ENCODE measurements at places on chromosomes 12 and 14.

GRCh38 chr14:31075144-31075543 is 49.0 kb upstream of the STRN3 start:
- DNase-seq, result no peak

- no peak for DNase-seq
These were observed 4.7 kb upstream of the SLC48A1 start for GRCh38 chr12:47768323-47768811.

- no peak for DNase-seq
These were observed 23.1 kb downstream of the FAM234B start for GRCh38 chr12:13067322-13067721.

DNA sequence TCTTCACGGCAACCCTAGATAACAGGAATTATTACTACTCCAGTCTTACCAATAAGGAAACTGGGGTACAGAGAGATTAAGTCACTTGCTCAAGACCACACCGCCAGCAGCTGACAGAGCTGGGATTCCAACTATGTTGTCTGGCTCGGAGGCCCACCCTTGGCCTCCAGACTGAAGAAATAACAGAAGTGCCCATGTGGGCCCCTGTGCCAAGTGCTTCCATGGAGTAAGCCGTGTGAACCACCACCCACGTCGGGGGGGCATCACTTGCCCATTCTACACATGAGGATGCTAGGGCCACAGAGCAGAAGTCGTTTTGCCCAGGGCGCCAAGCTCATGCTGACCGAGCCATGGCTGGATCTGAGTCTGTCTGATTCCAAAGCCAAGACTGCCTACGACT is 926 bp upstream of the CMKLR1 start:
- DNase-seq, result no peak

- no peak for DNase-seq
These were observed 5.2 kb downstream of the MPHOSPH9 start for GRCh38 chr12:123227581-123228258.

DNA sequence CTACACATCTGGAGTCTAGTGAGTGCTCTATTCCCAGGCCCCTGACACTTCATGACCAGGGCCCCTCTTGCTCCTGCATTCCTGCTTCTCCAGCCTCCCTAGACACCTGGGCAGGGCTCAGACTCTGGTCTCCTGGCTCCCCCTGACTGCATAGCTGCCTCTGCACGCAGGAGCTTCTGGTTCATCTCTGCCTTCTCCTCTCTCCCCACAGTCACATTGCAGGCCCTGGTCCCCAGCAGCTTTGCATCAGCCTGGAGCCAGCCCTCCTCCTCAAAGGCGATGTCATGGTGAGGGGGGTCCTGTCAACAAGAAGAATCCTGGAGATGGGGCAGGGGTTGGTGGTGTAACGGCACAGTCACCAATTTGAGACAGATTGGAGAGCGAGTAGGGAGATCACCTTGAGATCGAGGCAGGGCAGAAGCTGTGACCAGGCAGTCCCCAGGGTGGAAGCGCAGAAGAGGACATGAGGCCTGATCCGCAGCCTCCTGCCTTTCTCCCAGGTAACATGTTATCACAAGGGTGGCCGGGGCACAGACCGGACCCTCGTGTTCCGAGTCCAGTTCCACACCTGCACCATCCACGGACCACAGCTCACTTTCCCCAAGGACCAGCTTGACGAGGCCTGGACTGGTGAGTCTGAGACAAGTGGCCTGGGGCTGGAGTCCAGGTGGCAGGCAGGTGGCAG is 8.1 kb downstream of the TNS2 start:
- no peak for DNase-seq

DNA sequence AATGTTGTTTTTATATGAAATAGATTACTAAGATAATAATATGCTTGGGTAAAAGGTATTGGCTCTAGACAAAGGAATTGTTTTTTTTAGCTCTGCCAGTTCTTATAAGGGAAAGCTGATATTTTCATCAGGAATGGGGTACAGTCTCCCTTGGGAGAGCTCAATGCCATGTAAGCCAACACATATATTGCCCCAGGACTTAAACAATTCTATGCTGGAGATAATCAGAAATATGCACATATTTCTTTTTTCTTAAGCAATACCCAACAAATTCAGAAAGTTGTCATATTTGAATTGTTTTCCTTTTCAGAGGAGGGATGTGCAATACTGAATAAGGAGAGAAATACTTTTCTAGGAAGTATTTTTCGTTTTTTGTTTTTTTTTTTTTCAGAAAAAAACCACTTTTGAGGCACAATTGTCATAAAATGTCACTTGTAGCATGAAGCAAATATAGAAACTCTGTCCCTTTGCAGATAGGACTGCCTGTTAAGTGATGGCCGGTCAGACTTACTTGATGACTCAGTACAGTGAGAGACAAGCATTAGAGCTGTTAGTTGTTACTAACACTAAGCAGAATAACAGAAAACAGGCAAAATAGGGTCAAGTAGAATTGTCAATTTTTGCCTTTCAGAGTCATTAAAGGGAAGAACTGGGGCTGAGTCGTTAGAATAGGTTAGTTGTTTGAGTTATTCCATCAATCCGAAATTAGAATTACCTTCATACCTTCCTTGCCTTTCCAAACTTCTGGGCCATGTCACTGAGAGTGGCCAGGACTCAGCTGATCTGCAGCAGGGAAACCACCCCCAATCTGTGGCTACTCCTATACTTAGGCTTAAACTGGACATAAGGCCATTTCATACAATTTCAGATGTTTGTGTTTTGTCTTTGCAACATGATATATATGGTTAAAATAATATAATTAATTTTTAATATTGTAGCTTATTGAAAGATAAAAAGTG is 168.1 kb downstream of the SLC38A4 start:
- DNase-seq, result no peak

GRCh38 chr14:69152902-69153151 is at the start of gene DCAF5:
DCAF5 (minus strand) TSS chr14:69153119; CDS start chr14:69152978, 141 bp downstream.
- DNase-seq, result no peak

DNA sequence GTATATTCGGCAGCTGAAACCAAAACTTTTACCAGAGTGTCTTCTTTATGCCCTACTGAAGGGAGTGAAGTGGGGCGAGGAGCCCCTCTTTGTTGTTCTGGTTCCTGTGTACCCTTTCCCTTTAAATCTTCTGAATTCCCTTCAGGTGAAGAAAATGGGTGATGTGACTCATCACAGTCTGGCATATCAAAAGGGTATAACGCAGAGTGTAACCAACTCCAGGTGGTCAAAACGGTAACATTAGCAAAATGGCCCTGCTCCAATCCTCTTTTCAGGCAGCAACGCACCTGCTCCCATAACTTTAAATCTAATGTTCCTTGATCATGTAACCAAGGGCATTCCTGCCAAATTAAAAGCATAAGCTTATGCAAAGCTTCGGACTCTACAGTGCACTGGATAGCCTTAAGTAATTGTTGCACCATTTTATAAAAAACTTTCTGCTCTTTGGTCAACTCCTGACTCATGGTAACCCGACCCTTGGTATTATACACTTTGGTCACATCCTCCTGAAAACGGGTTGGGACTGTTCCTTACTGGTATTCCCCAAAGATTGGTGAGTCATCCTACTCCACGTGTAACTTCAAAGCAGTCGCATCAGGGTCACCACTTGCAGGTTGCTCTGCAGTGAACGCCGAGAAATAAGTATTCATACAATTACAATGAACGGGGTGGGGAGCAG is 83.1 kb downstream of the KCNMB4 start:
- peak; percentile 85 for DNase-seq

- no peak for DNase-seq
These were observed 14.2 kb upstream of the HELB start for GRCh38 chr12:66288121-66288520.

GRCh38 chr12:76952995-76953394 is 74.2 kb upstream of the CSRP2 start:
- no peak for DNase-seq

DNA sequence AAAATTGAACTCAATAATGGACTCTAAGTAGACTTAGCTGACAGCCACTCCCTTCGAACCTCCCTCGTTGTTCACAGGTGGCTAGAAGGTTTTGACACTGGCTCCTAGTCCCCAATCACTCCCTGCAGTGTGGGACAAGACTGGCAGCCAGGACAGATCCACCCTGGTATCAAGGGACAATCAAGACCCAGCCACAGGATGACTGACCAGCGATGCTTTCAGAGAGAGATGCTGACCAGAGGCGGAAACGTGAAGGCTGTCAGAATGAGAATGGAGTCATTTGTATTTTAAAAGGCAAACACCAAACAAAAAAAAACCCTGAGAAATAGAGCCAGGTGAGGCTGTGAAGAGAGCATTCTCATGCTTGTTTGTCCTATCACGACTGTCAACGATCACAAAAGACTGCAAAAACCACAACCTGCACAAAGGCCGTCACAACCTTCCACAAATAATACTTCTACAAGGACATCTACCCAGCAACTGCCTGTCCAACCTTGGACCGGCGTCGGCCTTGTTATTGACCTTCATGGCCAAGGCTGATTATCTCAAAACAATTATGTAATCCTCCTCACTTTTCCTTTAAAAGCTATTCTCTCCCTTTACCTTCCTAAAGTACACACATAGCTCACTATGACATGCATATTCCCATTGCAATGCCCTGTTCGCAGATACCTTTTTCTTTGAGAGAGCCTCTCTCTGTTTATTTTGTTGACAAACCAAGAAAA is 13.2 kb downstream of the EIF5 start:
- DNase-seq, result no peak

DNA sequence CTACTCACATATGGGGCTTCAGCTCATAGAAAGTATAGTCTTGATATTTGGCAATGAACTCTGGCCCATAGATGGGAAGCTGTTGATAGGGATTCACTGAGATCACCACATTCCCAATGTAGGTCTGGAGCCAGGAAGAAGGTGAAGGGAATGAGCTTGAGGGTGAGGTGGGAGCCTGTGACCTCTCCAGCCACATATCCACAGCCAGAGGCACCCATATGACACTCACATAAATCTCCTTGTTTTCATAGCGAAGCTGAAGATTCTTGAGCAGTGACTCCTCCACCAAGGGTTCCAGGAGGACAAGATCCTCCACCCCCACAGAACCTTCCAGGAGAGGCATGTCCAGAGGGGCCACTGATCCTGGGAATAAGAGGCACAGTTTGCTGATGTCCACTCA is 1.9 kb downstream of the MYO1A start:
- no peak for DNase-seq

DNA sequence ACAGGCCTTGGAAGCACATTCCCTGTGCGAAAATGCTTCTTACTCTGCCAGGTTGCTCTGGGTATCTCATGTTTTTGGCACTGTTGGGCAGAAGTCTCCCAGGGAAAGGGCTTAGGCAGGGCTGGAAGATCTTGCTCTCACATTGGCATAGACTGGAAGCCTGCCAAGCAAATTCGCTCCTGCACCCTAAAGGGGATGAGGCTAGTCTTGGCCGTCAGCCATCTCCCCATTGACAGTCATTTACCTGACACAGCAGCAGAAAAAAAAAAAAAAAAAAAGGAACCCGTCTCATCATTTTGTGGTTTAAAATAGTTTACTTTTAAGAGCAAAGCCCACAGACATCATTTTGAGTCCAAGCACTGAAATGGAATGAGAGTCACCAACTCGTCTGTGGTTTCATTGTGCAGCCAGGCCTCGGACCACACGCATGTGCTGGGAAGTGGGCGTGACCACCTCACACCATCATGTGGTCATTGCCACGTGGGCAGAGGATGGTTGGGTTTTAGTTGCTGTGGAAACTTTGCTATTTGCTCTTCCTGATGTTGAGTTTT is 84.8 kb downstream of the NRXN3 start:
- DNase-seq, result no peak

GRCh38 chr14:102203382-102203781 is 63.7 kb downstream of the WDR20 start:
- DNase-seq, result no peak

GRCh38 chr14:104422837-104423681 is 156.5 kb upstream of the C14orf180 start:
- no peak for DNase-seq
